ENCODE measurements at places on chromosomes 7 and 10.

DNA sequence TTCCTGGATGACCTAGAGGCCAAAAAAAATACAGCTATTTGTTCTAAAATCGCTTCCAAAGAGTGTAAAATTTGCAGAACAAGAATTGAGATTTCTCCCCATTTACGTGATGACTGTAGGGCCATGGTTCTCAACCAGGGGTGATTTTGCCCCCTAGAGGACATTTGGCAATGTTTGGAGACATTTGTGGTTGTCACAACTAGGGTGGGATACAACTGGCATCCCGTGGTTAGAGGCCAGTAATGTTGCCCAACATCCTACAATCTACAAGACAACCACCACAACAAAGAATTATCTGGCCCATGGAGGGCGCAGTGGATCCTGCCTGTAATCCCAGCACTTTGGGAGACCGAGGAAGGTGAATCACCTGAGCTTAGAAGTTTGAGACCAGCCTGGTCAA lies 22.8 kb upstream of the MALSU1 start:
- DNase-seq = no peak

DNA sequence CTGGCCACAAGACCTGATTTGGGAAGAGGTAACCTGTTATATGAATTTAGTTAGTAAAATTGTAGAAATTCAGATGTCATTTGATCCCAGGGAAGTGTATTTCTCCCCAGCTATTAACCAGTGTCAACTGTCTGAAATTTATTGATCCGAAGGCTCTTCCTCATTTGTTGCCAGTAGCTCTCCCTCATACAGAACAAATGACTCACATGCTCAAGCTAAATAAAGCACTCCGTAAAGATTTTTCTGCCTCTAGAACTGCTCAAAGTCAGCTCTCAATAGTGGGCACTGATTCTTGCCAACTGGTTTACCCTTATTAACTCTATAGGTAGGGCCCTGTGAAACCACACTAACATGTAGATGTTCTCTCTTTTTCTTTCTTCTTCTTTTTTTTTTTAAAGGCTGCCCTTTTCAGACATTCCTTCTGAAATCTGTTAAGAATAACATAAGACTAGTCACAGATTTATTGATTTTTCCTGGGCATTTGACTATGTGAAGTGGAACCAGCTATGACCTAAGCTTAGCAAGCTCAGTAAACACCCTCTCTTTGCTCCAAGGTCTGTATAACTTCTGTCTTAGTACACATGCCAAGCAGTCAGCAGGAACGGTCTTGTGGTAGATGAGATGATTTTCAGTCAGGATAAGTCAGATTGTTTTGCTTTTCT lies 21.8 kb downstream of the RPA3 start:
- DNase-seq = peak; percentile 12

DNA sequence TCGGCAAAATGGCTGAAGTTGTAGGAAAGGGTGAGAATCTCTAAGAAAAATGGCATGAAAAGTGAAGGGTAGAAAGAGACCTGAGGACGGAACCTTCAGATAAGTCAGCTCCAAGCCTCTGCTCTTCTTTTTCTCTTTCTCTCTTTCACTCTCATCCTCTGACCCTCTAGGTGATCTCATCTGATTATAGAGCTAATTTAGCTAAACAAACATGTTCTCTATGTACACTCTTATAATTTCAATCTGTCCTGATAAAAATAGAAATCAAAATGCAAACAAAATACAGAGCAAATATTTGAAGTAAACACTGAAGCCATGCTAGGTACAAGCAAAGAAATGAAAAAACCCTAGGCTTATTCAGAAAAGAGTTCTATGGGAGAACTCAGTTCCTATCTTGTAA lies 14.4 kb upstream of the CUBN start:
- DNase-seq = no peak

DNA sequence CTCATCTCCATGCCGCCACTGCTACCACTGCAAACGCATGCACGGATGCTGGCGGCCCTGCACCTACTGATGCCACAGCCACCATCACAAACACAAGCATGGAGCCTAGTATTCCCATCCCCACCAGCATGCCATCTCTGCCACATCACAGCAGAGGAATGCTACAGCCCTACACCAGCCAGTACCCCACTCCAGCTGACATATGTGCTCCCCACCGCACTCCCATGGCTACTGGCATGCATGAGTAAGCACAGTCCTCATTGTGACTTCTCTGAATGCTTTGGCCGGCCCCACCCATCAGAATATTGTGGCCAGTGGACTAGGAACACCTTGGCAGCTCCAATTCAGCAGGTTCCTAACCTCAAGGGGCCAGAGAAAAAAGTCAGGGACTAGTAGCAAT lies 705.5 kb downstream of the POM121L12 start:
- no peak for DNase-seq

DNA sequence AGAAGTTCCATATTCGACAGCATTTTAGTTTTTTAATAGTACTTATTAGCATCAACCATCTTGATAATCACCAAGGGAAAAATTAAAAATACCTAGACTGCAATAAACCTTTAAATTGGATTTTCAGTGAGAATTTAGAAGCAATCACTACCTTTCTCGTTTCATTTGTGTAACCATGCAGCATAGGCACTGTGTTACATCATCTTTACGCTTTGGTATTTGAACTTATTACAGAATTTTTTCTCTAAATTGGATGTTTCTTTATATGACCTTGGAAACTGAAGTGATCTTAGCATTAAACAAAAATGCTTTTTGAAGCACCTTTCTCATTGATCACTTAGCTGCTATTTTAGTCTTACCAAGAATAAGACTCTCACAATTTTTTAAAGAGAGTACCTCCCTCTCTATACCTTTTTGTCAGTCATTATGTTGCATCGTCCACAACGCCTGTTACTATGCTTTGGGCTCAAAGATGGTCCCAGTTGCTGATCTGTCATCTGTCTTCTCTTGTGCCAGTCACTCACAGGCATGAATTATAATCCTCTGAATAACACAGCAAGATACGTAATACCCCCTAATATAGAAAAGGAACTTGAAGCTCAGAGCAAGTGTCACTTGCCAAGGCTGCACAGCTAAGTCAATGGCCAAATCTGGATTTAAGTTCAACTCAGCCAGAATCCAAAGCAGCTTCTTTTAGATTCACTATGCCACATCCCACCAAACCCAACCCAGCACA lies 19.6 kb upstream of the ASCC1 start:
- no peak for DNase-seq

- DNase-seq = no peak
Measured at GRCh38 chr7:91569728-91570457, 305.7 kb downstream of the FZD1 start.

- DNase-seq = no peak
Measured at GRCh38 chr10:126037946-126038345, 141.6 kb downstream of the FANK1 start.

- DNase-seq = no peak
Measured at GRCh38 chr7:113636727-113637421, 281.9 kb downstream of the PPP1R3A start.

GRCh38 chr7:43077732-43078391 lies 34.6 kb upstream of the HECW1 start:
- peak; percentile 21 for DNase-seq

- no peak for DNase-seq
Measured at GRCh38 chr7:94933256-94933990, 26.0 kb downstream of the PPP1R9A start.

DNA sequence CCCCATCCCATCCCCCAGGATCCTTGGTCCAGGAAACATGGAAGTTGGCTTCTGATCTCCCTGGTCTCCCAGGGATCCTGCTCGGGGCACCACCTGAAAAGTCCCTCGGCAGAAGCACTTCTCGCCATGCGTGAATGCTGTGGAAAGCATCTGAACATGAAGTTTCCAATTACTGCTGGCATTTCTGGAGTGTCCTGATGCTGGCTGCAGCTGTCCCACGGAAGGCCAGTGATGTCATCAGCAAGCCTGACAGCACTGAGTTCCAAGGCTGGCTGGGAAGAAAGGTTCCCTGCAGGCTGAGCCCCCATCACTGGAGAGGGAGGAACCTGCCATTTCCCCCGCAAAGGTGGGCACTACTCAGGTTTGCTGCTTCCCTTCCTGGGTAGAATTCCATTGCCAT lies 71.4 kb downstream of the KCNMA1 start:
- no peak for DNase-seq

DNA sequence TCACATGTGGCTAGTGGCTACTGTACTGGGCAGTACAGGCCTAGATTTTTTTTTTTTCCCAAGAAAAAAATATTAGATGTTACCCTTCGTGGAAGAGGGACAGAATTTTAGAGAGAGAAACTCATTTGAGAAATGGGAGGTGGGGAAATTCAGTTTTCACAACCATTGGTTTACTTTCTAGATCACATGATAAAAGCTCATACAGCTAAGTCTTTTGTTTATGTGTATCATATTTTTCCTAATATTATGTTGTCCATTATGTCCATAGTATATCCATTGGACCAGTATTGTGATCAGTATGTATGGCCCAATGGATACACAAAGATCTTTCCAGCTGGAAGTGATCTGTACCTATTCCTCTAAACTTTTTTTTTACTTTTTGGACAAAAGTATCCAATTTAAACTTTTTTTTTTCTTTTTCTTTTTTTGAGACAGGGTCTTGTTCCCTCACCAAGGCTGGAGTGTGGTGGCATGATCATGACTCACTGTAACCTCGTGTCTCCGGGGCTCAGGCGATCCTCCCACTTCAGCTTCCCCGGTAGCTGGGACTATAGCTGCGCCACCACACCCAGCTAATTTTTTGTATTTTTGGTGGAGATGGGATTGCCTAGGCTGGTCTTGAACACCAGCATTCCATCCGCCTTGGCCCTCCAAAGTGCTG lies 4.1 kb downstream of the CALU start:
- DNase-seq = no peak

GRCh38 chr10:73017955-73018480 lies 63.4 kb upstream of the PLA2G12B start:
- no peak for DNase-seq

GRCh38 chr10:44195112-44196007 lies 189.5 kb downstream of the CXCL12 start:
- peak; percentile 65 for DNase-seq

- peak; percentile 35 for DNase-seq
Measured at GRCh38 chr7:2354939-2355704, 495 bp downstream of the EIF3B start.

All from hepatocyte (in vitro differentiated cells).